Stimulated activated CD4-positive, alpha-beta T cell treated with anti-CD3 and anti-CD28 coated beads, Interleukin-15, amount 100 ng/mL, for 24 hours (primary cell): ENCODE measurements at places on chromosomes 3 and 15.

GRCh38 chr15:68082735-68083134, 28.6 kb downstream of the PIAS1 start:
- no peak for DNase-seq

DNA sequence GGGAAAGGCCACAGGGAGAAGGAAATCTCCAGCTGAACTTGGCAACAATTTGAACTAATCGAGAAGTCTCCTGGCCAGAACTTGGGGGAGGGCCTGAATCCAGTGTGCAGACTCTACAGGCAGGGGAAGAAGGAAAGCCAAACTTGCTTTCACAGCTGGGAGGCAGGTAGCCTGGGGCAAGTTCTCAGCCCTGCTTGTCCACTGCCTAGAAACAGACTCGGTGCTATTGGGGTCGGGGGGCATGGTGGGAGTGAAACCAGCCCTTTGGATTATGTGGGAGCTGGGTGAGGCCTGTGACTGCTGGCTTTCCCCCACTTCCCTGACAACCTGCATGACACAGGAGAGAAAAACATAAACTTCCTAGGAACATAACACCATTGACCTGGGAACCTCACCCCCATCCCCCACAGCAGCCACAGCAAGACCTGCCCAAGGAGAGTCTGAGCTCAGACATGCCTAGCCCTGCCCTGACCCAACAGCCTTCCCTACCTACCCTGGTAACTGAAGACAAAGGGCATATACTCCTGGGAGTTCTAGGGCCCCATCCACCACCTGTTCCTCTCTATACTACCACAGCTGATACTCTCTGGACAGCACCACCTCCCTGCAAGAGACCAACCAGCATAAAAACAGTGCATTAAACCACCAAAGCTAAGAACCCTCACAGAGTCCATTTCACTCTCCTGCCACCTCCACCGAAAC, 103.7 kb upstream of the MNS1 start:
- DNase-seq, result no peak

- DNase-seq, result no peak
Observed at GRCh38 chr3:5057272-5057671, 64.8 kb upstream of the ARL8B start.

GRCh38 chr3:177474652-177475355, 277.5 kb upstream of the TBL1XR1 start:
- no peak for DNase-seq

DNA sequence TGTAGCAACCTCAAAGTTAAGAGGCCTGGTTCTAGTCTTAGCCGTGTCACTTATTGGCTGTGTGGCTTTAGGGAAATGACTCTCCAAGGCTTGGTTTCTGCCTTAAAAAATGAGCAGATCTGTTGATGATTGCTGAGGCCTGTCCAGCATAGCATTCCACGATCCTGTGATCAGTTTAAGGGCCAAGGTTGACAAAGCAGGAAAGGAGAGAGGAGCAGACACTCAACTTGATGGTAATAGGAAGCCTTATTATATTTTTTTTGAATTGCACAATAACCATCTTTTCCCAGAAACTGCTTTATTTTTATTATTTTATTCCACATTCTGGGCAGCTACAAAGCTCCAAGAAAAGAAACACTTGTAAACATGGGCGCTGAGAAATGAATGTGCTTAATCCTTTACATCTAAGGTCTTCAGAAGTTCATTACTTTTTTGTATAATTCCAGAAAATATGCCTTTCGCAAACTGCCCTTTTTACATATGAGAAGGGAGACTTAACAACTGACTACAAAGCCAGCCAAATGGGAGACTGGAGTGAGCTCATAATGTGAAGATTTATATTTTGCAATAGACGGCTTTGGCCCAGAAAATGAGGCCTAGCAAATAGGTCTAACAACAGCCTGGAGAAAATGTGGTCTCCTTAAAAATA, 241.0 kb downstream of the ATP8B4 start:
- no peak for DNase-seq

DNA sequence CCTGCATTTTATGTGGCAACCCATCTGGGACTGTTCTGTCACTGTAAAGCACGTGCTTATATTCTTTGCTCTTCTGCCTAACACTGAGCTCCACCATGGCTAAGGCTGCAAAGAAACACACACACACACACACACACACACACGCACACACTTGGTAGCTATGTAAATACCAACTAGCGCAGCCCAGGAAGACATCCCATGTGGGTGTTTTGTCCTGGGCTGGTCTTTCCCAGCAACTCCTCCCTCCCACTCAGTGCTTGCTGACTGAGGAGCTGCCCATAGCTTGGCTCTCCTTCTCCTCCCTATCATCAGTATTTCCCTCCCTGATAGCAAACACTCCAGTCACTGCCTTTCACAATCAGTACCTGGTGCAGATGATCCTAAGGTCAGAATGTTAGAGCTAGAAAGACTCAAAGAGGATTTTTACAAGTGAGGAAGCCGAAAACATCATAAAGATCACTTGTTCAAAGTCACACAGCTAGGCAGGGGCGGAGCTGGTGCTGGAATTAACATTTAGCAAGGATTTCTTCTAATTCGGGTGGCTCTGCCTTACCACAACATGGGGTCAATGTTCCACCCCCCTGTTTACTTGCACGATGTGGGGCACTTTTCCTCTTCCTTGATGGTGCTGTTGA, 377.1 kb upstream of the TBL1XR1 start:
- DNase-seq, result no peak

- no peak for DNase-seq
Observed at GRCh38 chr3:56321383-56321782, 146.9 kb downstream of the ERC2 start.

DNA sequence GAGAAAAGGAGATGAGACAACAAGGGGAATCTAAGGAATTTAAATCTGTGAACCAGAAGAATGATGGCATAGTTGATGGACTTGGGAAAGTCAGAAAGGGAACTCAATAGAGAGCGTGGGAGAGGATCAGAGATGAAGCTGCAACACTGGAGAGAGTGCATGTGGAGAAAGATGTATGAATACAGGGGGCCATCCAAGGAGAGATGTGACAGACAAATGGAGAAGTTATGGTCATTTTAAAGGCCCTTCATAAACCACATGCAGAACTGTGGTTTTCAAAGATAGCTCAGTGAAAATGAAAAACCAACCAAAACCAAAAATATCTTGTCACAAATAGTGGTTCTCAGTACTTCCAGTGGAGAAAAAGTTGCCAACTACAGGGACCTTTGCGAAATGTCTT, 265.2 kb downstream of the SUCLG2 start:
- no peak for DNase-seq

- no peak for DNase-seq
Observed at GRCh38 chr3:189401196-189401595, 229.4 kb downstream of the TPRG1 start.

GRCh38 chr3:171966533-171967136, 72.7 kb upstream of the FNDC3B start:
- no peak for DNase-seq

- DNase-seq, result peak; percentile 73
Observed at GRCh38 chr3:30607032-30607833, 832 bp downstream of the TGFBR2 start.

- no peak for DNase-seq
Observed at GRCh38 chr3:191330530-191331048, 263 bp upstream of the UTS2B start.

GRCh38 chr3:73611176-73611575, 13.6 kb downstream of the PDZRN3 start:
- DNase-seq, result no peak

- DNase-seq, result no peak
Observed at GRCh38 chr3:195815169-195815771, 3.5 kb upstream of the MUC4 start.

DNA sequence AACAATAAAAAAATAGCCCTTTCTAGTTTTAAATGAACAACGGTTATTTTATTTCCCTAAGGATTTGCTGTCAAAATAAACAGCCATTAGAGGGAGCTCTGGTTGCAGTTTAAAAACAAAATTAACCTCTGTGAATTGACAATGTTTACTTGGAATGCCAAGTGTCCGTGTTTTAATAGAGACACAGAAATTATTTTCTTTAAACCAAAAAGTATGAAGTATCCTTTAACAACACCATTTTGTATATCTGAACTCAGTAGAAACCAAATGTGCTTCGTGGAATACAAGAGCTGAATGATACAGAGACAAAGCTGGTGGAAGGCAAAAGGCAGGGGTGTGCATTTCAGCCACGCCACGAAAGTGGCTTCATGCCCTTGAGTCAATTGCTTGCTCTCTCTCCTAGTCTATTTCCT, 74.4 kb downstream of the MOBP start:
- DNase-seq, result no peak

- no peak for DNase-seq
Observed at GRCh38 chr3:174016186-174016585, 618.6 kb downstream of the NLGN1 start.

DNA sequence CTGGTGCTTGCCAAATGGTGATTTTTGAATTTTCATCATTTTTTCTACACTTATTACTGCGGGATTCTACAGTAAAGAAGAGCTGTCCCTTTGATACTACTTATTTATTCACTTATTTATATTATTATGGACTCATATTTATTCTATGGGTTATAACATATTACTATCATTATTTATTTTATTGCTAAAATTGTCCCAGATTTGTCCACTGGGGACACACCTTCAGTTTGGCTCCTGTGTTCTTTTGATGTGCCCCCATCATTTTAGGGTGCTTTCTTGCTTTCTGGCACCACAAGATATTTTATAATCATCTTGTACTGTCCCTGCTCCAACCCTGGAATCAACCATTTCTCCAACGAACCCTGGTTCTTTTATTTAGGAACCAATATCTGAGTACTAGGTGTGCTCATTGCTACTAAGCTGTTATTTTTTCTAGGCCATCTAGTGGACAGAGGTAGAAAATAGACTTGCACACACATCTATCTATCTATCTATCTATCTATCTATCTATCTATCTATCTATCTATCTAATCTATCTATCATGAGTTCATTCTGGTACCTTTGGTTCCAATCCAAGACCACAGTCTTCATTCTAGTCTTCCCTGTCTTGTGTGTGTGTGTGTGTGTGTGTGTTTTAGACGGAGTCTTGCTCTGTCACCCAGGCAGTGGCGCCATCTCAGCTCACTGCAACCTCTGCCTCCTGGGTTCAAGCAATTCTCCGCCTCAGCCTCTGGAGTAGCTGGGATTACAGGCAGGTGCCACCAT, 16.0 kb downstream of the SLC22A14 start:
- DNase-seq, result no peak

- no peak for DNase-seq
Observed at GRCh38 chr3:188646592-188646991, 492.6 kb downstream of the LPP start.

DNA sequence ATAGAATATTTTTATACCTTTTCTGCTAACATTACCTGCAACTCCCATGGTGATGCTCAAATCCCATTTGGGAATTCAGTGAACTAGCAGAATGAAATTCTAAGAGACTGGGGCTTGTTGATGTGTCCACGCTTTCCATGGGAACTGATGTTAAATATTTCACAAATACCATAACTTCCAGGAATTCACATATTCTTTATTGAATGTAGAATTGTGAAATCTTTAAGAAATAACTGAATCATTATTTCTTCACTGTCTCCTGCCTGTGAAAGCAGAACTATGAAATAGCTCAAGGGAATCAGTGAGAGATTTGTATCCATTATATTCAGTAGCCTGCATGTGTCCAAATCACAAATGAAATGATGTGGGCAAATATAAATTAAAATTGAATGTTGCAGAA, 130.8 kb downstream of the SERPINI1 start:
- no peak for DNase-seq

- DNase-seq, result no peak
Observed at GRCh38 chr3:135009014-135009413, 214.0 kb downstream of the EPHB1 start.

- peak; percentile 20 for DNase-seq
Observed at GRCh38 chr15:77819851-77820728, 187.4 kb upstream of the LINGO1 start.

DNA sequence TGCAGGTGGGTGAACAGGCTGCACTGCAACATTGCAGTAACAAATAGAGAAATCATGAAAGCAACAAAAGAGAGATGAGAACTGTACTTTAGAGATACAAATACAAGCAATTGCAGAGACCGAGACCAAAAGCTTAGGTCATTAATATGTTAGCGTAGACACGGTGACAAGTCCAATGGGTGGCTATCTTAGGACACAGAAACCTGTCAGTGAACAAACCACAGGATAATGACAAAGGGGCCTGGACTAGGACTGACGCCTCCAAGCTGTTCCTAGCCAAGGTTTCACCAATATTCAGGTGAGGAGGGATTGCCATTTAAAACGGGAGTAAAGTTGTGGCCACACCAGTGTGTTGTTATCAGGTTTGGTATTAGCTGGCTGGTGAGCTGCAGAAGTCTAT, 41.7 kb upstream of the BLM start:
- no peak for DNase-seq

DNA sequence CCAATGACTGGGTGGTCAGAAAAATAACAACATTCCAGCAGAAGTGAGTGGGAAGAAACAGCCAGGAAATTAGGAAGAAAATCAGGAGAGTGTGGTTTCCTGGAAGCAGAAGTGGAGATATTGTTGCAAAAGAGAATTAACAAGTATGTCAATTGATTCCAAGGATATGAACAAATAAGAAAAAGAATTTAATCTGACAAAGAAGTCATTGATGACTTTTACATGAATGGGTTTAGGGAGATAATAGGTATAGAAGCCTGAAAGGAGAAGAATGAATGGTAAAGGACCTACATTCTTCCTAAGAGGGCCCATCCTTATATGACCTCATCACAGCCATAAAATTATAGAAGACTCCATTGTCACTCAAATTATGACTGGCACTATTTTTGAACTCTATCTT, 1440.1 kb downstream of the OTOL1 start:
- DNase-seq, result no peak

DNA sequence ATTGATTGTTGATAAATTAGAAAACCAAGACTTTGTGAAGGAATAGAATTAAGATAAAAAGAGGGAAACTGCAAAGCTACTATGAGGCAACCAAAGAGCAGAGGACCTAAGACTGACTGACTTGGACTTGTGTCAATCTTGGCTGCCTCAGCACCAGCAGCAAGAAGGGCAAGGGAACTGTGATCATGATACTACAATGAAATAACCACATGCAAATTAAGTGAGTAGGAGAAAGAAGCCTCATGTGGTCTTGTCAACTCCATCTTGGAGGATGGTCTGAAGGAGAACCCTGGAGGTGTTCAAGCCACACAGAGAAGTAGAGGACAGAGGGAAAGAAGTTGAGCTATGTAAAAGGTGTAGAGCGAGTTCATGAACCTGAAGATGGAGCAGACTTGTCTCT, 47.3 kb upstream of the THRB start:
- DNase-seq, result no peak

DNA sequence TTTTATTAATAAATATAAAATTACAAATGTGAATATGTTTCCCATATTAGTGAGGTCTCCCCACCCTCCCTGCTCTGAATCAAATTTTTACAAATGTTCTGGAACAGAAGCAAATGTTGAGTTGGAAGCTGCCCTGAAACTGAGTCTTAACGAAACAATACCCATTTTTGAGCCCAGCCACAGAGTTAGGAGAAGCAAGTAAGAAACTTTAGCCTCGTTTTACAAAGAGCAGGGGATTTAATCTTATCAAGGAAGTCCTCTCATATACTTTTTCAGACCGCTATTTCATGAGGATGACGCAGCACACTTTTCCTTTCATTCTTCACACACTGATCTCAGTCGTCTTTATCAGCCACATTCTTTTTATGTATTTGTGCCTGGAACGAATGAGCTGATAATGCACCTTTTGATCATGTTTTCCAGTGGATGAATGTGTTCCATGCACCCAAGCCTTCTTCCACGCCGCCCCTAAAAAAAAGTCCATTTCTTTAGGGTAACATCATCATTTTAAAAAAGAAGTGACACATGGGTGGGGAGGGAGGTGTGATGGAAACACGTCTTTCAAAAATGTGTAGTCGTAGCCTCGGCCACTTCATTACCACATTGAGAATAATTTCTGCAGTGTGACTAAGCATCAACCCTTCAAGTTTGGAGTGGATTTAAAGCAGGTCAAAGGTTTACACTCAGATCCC, 48.1 kb downstream of the SETMAR start:
- DNase-seq, result peak; percentile 67
